ENCODE measurements at places on chromosomes 3 and 15. TPM values are rescaled to one million over a fixed set of nuclear protein-coding genes. Genes with fewer than 3 reads are reported as not detected.

- DNase-seq: no peak
Observed at GRCh38 chr3:185724251-185724650, 100.6 kb downstream of the IGF2BP2 start.

DNA sequence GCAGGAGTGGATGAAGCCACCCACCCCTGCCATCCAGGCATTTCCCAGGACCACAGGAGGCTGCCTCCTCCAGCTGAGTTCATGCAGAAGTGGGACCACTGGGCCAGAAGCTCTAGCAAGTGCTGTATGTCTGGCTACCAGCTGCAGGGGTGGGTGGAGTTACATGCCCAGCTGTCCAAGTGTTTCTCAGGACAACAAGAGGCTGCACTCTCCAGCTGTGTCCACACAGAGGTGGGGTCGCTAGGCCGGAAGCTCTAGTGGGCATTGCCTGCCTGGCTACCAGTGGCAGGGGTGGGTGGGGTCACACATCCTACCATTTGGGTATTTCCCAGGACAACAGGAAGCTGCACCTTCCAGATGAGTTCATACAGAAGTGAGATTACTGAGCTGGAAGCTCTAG, 234.0 kb upstream of the PPP2R3A start:
- DNase-seq: no peak

DNA sequence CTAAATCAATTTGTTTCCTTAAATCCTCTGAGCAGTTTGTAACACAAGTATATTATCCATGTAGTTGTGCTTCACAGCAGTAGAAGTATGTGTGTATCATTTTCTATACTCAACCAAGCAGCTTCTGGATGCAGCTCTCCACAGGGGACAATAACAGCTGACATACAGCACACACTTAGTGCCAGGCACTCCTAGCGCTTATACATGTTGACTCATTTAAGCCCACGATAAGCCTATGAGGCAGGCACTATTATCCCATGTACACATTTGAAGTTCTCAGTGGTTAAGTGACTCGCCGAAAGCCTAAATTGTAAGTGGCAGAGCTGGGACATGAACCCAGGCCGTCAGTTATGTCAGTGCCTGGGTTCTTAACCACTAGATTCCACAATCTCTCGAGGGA, 20.3 kb upstream of the LPP start:
- DNase-seq: no peak

GRCh38 chr3:85979034-85979433, 1011.9 kb downstream of the VGLL3 start:
- peak; percentile 13 for DNase-seq

- no peak for DNase-seq
Observed at GRCh38 chr3:126013751-126014156, 44.8 kb downstream of the ROPN1B start.

- DNase-seq: peak; percentile 42
Observed at GRCh38 chr15:23467110-23467600, 20.1 kb upstream of the GOLGA6L2 start.

GRCh38 chr3:150059241-150059640, 88.5 kb upstream of the PFN2 start:
- no peak for DNase-seq

DNA sequence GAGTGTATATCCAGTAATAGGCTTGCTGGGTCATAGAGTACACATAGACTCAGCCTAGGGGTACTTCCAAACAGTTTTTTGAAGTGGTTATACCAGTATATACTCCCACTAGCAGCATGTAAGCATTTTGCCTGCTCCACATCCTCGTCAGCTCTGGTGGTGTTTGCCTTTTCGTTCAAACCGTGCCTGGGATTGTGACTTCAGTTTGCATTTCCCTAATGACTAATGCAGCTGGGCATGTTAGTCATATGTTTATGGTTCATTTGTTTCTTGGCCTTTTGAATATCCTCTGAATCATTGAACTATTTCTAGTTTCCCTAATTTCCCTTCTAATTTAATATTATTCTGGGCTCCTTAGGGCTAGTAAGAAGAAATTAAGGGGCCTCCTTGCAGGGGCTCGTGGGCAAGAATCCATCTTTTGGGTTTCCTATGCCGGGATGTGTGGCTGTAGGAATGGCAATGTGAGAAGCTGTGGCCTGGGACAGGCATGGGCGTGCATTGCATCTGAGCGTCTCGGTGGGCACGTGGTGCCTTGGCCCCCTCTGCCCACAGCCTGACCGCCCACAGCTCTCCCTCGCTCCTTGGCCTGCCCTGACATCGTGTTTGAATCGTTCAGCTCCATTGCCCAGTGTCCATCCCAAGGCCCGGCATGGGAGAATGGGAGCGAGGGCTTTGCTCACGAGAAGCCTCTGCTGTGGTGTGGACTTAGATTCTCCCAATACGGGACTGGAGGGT, 26.4 kb downstream of the FAH start:
- DNase-seq: no peak

DNA sequence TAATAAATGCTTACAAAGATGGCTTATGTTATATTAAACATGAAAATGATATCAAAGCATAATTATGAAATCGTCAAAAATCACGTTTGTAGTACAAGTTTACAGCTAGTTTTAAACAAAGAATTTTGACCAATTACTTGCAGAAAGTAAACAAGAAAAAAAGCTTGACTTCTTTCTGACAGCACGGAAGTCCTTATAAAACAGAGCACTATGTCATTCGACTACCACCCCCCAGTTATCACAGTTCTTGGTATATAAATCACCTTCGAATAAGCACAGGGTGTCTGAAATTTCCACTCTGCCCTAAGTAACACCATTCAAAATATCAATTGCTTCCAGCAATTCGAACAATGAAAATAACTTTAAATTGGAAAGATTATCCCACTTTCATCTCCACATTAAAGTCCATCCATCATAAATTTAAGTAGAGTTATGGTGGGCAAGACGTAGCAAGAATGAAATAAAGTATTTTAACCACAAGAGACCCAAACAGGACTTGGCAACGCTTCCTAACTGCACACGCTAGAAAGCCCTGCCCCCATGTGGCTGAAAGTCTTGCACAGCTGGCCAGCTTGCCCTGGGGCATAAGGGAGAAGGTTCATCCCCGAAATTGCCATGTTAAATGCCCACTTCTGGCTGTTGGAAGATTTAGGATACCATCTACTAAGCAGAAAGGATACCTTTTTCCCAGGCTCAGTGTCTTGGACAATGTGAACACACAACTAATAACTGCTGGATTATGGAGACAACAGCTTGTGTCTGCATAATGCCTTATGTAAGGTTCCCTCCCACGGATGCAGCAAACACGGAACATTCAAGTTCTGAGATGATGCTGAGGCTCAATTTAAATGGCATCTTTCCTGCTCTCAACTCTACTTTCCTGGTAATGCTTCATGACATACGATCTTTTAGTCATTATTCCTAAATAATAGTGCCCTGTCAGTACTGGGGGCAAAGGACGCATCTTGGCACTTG, 116.4 kb upstream of the TJP1 start:
- peak; percentile 31 for DNase-seq

- no peak for DNase-seq
Observed at GRCh38 chr3:117616227-117616626, 906.6 kb downstream of the TUSC7 start.

DNA sequence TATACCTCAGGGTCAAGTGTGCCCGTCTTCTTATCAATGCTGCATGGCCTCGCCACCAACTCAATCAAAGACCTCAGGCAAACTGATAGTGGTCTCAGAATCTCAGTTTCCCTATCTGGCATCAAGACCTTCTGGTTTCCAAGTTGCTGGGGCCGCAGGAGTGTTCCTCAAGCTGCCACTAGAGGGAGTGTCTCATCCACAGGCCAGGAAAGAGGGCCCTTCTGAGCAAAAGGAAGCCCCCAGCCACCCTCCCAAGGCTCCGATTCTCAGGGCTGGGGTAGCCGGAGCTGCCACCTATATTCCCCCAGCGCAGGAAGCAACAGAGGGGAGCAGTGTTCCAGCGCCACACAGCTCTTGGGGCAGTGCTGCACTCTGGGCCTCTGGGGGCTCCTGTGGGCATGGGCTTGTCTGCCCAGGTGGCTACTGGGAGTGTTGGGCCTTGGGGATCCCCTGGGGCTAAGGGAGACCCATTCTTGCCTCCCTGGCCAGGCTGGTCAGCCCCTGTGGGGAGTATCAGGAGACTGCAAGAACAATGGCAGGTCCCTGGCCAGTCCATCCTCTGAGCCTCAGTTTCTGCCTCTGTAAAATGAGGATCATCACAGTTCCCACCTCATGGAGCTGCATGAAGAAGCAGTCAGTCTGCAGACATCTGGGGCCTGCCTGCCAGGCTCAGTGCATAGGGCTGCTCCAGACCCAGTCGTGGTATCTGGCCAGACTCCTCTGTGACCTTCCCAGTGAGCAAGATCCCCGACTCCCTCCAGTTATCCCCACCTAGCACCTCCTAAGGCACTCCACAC, 23.4 kb upstream of the SEC13 start:
- DNase-seq: peak; percentile 38

- no peak for DNase-seq
Observed at GRCh38 chr3:157592769-157593168, 89.6 kb upstream of the VEPH1 start.

DNA sequence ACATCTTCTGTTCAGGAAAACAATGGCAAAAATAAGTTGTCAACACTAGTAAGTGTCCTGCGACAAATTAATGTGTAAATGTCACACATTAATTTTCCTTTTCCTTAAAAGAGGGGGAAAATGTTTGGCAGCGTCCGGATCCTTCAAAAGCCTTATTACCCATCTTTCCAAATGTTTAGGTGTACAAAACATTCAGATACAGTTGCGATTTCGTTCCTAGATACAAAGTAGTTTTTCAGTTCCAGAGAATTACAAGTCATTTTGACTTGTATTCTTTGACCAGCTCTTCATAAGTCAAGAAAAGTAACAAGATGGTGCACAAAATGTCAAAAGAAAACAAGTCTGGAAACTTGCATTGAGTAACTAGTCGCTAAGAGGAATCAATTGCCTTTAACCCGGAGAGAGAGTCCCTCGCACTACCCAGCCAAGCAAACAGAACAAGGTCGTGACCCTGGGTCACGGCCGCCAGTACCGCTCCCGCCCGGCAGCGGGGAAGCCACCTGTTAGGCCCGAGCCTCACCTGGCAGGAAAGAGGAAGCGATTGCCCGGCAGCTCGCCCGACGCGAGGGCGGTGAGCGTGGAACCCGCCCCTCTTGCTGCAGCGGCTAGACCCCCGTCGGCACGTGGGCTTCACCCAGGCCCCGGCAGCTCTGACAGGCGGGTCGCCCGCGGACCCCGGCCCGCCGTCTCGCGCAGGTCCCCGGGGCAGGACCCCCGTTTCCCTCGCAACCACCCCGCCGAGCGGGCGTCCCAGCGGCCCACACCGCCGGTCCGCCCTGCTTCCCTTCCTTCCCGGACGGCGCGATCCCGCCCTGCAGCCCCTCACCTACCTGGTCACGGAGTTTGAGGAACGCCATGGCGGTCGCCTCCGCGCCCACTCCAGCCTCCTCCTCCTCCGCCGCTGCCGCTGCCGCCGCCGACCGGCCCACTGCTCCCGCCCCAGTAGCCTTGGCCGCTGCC, 61.0 kb upstream of the ANKRD28 start:
- peak; percentile 50 for DNase-seq

- no peak for DNase-seq
Observed at GRCh38 chr15:41905036-41905793, 11.4 kb upstream of the SPTBN5 start.

- peak; percentile 31 for DNase-seq
Observed at GRCh38 chr15:99365242-99365641, 114.0 kb downstream of the LRRC28 start.

DNA sequence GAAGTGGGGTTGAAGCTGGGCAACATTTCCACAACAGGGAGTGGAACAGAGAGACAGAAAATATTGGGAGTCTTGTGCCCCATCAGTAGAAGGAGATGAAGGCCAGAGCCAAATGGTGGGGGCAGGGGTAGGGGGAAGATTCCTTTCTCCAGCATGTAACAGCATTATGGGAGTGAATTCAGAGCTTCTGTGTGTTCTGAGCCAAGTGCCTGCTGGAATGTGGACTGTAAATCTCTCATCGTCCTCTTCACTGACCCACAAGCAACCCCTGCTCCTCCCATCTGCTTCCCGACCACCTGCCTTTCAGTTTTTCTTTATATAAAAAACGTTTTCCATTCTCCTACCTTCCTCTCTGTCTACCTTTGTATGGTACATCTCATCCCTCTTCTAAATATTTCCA, 344.2 kb upstream of the TPRG1 start:
- DNase-seq: peak; percentile 27

- peak; percentile 79 for DNase-seq
Observed at GRCh38 chr15:65916664-65917406, 47.5 kb downstream of the RAB11A start.

DNA sequence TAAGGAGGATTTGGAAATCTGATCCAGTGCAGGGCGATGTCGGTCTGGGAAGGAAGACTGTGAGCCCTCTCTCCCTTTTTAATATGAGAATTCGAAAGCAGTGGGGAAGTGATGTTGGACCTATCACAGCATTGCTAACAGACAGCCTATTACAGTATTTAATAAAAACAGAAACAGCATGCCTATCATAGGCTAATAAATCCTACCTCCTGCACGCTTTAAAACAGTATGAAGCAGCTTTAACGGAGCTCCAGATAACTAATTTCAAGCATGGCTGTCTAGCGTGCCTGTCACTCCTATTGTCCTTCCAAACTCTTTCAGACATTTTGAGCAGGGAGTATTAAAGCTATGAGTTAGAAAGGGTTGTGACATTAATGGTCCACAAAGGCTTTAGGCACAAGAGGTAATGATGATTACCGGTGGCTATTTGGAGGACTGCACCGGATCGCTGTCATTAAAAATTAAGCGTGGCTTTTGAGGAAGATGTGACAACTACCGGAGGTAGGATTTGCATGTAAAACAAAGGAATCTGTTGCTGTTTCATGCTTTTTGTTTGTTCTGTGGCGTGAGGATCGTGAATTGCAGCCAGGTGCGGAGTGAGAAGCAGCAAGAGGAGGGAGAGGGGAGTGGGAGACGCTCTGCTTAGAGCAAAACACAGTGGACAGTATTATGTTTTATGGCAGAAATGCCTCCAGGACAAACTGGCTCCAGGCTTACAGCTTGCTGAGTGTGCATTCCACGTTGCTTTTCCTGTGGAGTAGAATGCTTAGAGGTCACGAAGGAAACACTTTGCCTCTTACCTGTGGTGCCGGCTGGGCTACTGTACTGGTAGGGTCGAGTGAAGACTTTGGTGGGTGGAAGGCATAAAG, at the start of gene KCNMB2:
TSS of gene KCNMB2 (plus strand) at position 226 of the 869 bp plus-strand sequence.
- DNase-seq: peak; percentile 75

MME gene
- 41.0 TPM for total RNA-seq

PLSCR2 gene
- not detected for total RNA-seq

CAMK2N2 gene
- total RNA-seq: 0.58 TPM

TRANK1 gene
- total RNA-seq: 34.3 TPM

SERPINI2 gene
- 5.2 TPM for total RNA-seq

C3orf20 gene
- 0.12 TPM for total RNA-seq

SH3GL3 gene
- total RNA-seq: 1.7 TPM

CHRFAM7A gene
- total RNA-seq: 4.1 TPM

ADAMTSL3 gene
- total RNA-seq: 11.7 TPM

THRB gene
- 23.5 TPM for total RNA-seq

CIDEC gene
- total RNA-seq: not detected

Measured in lung (tissue), 17 donors.